ENCODE measurements at places on chromosomes 16 and 17.

DNA sequence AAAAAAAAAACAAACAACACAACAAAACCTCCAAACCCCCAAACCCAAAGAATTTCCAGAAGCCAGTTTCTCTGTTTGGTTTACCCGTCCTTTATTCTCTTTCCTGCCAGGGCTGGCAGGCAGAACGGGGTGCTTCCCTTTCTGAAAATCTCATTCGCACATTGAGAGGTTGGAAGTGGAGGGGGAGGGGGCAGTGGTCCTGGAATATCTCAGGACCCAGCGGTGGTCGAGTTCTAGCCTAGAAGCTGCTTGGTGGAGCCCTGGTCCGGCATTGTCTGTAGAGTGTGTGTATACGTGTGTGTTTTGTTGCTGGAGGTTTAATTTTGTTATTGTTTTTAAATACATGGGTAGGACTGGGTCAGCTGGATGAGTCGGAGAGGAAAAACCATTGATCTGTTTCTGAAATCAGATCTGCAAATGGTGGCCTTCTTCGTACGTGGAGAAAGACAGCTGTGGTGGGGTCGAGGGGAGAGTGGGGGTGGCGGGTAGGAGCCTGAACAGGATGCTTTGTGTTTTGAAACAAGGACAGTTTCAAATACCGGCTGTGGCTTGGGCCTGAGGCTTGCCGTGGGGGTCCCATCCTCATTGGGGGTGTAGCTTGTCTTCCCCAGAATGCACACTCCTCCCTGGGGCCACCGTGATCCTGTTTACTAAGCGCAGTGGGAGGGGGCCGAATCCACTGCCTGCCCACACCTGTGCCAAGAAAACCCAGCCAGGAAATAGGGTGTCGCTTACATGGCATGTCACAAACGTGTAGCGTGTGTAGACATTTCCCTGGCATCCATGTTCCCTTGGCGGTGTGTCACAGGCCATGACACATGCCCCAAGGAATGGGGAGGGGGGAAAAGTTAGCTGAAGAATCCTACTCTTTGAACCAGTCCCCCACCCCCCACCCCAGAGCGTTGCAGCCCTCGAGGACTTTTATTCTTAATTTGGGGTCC lies 1.6 kb downstream of the CMIP start:
- DNase-seq, result no peak

DNA sequence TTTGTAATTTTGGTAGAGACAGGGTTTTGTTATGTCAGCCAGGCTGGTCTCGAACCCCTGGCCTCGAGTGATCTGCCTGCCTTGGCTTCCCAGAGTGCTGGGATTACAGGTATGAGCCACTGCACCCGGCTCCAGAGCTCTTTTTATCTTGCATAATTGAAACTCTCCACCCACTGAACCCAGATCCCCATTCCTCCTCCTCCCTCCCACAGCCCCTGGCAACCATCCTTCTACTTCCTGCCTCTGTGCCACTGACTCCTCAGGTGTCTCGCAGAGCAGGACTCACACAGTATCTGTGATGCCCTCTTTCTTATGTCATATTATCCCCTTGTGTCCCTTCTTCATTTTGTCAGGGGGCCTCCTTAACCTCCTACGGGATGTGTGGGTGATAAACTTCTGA lies 340.7 kb downstream of the SLC39A11 start:
- DNase-seq, result no peak

DNA sequence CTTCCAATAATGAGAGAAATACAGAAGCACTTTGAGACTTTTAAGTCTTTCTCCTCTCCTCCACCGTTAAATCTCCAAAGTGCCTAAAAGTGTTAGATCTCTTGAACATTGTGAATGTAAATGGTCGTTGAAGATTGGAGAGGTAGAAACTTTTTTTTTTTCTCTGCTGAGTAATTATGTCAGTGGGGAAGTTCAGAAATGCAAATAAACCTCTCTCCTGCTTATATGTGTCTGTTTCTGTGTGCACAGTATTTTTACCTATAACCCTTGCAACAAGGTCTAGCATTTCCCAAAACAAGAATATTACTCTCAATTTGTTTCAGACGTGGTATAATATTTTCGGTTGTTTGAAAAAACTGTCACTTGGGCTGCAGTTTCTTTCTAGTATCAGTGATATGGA lies 833.6 kb upstream of the CDH8 start:
- DNase-seq, result no peak

- DNase-seq, result no peak
These were observed 14.2 kb upstream of the SLC38A10 start for GRCh38 chr17:81309140-81309858.

- no peak for DNase-seq
These were observed 2.8 kb downstream of the IRX3 start for GRCh38 chr16:54283725-54284318.

- DNase-seq, result no peak
These were observed 1.5 kb downstream of the CDK12 start for GRCh38 chr17:39462631-39463375.

DNA sequence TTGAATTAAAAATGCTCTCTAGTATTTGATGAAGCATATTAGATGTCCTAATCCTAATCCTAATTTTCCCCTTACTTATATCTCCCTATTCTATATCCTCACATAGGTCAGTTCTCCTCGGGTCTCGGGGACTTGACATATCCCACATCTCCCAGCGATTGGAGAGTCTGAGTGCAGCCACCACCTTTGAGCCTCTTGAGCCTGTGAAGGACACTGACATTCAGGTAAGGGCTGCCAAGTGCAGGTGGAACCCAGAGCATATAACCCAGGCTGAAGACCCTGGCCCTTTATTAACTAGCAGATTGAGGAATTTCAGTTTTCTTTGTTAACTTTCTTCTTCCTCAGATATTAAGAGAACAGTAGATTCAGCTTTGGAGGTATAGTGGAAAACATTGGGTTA lies 28.5 kb downstream of the NUP93 start:
- no peak for DNase-seq

DNA sequence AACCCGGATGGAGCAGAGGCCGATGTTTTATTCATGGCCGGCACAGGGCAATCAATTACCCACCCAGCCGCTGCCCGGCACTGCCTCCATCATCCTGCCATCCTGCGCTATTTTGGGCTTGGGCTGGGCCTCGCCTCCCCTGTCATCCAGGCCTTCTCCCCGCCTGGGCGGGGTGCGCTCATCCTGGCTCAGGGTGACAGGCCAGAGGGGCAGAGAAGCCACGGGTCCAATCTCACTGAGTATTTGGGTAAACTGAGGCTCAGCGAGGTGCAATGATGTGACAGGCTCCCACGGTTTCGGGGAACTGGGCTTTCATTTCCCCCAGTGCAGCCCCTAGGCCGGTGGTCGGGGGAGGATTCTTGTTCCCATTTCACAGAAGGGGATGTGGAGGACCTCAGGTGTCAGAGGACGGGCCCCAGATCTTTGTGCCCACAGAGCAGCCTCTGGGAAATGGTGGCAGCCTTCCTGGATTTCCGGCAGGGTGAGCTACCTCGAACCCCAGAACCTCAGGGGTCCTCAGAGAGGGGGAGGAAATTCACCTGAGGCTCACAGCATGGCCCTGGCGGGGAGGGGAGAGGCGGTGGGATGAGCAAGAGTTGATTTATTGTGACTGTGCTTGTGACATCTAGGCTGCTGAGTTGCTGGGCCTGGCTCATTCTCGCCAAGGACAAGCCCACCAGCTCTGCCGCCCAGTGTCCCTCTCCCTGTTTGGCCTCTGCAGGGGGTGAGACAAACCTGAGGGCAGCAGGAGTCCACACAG lies 23.8 kb upstream of the KCNJ12 start:
- DNase-seq, result no peak

GRCh38 chr17:31128241-31128640 lies 33.5 kb downstream of the NF1 start:
- no peak for DNase-seq

DNA sequence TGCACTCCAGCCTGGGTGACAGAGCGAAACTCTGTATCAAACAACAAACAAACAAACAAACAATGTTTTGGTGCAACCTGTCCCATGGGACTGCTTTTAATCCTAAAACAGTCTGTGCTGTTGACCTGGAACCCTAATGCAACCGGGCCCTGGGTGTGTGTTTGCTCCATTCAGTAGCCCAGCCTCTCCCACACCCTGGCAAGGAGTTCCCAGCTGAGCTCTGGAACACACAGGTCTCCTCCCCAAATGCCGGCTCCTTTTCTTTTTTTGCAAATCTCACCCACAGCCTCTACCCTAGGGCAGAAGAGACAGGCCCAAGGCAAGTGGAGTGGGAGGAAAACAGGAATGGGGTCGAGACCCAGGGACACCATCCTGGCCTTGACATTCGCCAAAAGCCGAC lies 29.8 kb upstream of the RASD1 start:
- DNase-seq, result no peak

- DNase-seq, result no peak
These were observed 47.3 kb downstream of the BRIP1 start for GRCh38 chr17:61815863-61816503.

DNA sequence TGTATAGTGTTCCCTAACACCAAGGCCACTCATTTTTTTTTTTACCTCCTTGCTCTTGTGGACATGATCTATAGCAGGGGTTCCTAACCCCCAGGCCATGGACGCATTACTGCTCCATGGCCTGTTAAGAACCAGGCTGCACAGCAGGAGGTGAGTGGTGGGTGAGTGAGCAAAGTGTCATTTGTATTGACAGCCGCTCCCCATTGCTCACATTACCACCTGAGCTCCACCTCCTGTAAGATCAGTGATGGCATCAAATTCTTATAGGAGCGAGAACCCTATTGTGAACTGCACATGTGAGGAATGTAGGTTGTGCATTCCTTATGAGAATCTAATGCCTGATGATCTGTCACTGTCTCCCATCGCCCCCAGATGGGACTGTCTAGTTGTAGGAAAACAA lies 342.0 kb downstream of the SOX9 start:
- DNase-seq, result no peak

DNA sequence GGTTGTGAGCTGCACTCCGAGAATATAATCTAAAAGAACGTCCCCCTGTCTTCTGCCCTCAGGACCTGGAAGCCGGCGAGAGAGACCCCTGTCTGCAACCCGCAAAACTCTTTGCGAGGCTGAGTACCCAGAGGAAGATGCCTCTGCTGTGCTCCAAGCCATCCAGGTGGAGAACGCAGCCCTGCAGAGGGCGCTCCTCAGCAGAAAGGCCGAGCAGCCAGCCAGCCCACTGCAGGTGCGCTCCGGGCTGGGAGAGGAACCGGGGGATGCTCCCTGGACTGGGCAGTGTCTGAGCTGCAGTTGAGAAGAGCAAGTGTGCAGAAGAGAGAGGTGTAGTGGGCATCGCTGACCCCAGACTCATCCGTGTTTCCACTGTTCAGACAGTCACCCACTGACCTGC lies 148.3 kb downstream of the KATNIP start:
- no peak for DNase-seq

DNA sequence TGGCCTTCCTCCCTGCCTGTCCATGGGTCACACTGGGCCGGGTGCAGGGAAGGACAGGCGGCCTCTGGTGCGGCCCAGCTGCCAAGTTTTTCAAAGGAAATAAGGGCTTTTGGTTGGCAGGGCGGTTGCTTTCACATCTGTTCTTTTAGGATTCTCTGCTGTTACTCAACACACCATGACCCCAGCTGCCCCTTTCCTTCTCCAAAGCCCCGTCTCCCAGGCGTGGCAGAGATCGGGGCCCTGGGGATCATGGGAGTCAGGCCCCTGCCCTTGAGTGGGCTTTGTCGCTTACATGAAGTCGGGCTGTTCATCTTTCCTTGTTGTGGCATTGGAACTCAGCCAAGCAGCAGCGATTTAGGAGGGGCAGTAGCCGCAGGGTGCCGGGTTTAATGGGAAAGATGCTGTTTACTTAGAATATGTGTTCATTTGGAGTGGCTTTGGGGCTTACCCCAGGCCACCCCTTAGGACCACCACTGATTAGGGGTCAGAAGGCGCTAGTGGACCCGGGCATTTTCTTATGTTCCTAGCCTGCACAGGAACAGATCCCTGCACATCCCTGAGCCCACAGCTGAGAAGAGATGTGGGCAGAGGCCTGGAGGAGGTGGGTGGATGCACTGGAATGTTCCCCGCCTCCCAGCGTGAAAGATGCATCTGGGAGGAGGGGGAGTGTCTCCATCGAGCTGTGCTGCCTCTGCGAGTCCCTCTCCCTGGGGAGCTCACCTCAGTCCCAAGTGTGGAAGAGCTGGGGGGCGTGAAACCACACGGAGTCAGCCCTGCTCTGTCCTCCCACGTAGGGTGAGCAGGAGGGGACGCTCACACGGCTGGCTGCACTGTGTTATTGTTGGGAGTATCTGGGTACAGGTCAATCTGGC lies 6.8 kb upstream of the ADCY7 start:
- DNase-seq, result no peak

GRCh38 chr16:58511933-58512815 lies 3.1 kb upstream of the SETD6 start:
- peak; percentile 83 for DNase-seq

Measured in activated CD4-positive, alpha-beta T cell treated with anti-CD3 and anti-CD28 coated beads for 24 hours (primary cell).